ENCODE measurements at places on chromosomes 1 and 21.

DNA sequence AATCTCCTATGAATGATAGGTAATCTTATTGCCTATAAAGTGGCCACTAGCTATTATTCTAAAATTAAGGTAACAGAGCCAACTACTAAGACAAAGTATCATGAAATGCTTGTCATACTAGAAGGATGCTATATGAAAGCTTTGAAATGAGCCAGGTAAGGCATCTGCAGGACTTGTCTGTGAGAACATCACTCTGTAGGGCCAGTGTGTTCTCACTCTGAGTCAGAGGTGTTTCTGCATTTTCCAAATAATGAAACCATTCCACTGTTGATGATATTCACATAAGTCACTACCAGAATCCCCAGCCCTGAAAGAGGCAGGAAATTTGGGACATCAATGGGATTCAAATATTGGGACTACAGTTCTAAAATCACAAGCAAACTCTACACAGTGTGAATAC is 25.8 kb upstream of the GBP5 start:
- no peaks in the 10 kb centered on the region for H3K36me3 ChIP-seq
- DNase-seq = no peak
- no peak overlapping the region for H3K4me3 ChIP-seq

DNA sequence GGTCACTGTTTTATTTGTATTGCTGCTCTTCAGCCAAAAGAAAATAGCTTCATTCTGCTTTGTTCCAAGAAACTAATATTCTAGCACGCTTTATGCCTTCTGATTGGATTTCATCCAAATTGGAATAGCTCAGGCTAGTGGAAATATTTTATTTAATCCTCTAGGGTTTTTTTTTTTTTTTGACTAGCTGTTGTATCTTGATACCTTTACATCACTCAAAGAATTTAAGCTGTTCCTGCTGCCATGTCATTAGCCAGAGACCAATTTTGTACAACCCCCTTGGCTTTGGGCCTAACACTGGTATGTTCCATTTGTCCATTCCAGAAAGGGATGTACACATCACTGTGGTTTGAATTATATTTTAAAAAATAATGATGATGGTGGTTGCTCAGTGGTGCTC is 103.0 kb downstream of the DISC1 start:
- DNase-seq = no peak
- no peaks in the 10 kb centered on the region for H3K27me3 ChIP-seq
- no peak overlapping the region for H3K4me3 ChIP-seq
- H3K27ac ChIP-seq = no peak overlapping the region
- no peaks in the 10 kb centered on the region for H3K36me3 ChIP-seq
- H3K4me1 ChIP-seq = peaks cover 5% of the 10 kb centered on the region

GRCh38 chr1:180168786-180169639 is 14.3 kb downstream of the QSOX1 start:
- no peak for DNase-seq
- no peak overlapping the region for H3K4me3 ChIP-seq
- H3K36me3 ChIP-seq = no peaks in the 10 kb centered on the region
- no peak overlapping the region for H3K27ac ChIP-seq
- H3K27me3 ChIP-seq = no peaks in the 10 kb centered on the region

DNA sequence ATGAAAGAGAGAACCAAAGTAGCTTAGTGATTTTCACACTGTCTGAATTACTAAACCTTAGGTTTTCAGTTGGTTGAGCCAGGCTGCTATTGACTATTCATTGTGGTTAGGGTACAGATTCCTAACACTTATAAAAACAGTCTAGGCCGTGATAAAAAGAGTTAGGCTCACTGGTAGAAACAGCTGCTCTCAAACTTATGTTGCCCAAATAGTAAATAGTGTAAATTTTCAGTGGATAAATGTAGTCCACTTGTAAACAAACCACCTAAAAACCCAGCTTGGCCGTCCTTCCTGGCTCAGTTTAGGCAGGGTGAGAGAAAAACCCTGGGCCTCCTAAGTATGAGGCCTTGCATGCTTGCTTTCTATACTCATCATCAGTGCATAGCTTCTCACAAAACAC is 34.9 kb downstream of the ARID1A start:
- H3K27ac ChIP-seq = no peak overlapping the region
- peaks cover 26% of the 10 kb centered on the region for H3K4me1 ChIP-seq
- no peak overlapping the region for H3K4me3 ChIP-seq
- no peaks in the 10 kb centered on the region for H3K27me3 ChIP-seq
- DNase-seq = no peak
- peaks cover 31% of the 10 kb centered on the region for H3K36me3 ChIP-seq

DNA sequence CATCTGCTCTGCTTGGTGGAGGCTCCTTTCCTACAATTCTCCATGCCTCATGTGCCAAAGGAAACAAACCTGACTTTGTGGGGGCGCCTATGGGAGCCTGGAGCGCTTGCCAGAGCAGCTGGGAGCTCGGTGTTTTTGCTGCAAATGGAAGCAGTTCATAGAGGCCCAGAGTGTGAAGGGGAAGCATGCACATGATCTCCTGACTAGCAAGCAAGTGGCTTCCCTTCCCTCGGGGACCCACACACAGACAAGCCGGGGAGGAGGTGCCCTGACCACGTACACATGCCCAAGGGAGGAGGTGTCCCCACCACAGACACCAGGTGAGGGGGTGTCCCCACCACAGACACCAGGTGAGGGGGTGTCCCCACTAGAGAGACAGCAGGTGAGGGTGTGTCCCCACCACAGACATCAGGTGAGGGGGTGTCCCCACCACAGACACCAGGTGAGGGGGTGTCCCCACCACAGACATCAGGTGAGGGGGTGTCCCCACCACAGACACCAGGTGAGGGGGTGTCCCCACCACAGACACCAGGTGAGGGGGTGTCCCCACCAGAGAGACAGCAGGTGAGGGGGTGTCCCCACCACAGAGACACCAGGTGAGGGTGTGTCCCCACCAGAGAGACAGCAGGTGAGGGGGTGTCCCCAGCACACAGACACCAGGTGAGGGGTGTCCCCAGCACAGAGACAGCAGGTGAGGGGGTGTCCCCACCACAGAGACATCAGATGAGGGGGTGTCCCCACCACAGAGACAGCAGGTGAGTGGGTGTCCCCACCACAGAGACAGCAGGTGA is 106.8 kb downstream of the CRYAA start:
- H3K27me3 ChIP-seq = no peaks in the 10 kb centered on the region
- no peaks in the 10 kb centered on the region for H3K36me3 ChIP-seq
- no peak for DNase-seq
- H3K27ac ChIP-seq = no peak overlapping the region

GRCh38 chr1:26360807-26361604 is 7.1 kb upstream of the CRYBG2 start:
- peak overlapping the region; percentile 56 for H3K4me3 ChIP-seq
- DNase-seq = no peak
- H3K27ac ChIP-seq = no peak overlapping the region
- peaks cover 17% of the 10 kb centered on the region for H3K27me3 ChIP-seq
- no peaks in the 10 kb centered on the region for H3K4me1 ChIP-seq

DNA sequence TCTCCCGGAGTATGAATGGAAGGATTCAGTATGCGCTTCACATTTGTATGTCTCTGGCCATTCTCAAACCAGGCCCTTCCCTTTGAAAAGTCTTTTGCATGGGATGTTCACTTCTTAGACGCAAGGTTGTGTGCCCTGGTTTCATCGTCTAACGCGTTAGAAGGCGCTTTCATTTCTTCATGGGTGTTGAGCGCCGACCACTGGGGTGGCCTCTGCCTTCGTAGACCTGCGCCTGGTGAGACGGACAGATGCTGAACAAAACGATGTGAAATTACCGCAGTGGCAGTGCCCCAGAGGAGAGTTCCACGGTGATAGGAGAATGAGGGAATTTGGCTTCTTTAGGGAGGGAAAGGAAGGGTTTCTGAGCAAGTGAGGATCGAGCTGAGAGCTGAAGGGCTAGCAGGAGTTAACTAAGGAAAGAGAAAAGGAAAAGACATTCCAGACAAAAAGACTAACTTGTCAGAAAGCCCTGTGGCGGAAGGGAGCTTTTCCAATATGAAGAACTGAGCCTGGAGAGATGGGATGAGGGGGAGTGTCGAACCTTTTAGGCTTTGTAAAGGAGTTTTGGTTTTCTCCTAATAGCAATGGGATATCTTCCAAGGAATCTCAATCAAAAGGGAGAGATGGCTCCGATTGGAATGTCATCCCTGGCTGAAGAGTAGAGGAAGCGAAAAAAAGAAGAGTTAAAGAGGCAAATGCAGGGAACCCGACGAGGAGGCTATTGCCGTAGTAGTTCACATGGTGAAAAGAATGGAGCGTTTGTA is 951 bp downstream of the GGPS1 start:
- peaks cover 65% of the 10 kb centered on the region for H3K4me1 ChIP-seq
- DNase-seq = no peak
- H3K27ac ChIP-seq = peak overlapping the region; percentile 97
- H3K27me3 ChIP-seq = no peaks in the 10 kb centered on the region
- peak overlapping the region; percentile 78 for H3K4me3 ChIP-seq
- H3K36me3 ChIP-seq = no peaks in the 10 kb centered on the region

DNA sequence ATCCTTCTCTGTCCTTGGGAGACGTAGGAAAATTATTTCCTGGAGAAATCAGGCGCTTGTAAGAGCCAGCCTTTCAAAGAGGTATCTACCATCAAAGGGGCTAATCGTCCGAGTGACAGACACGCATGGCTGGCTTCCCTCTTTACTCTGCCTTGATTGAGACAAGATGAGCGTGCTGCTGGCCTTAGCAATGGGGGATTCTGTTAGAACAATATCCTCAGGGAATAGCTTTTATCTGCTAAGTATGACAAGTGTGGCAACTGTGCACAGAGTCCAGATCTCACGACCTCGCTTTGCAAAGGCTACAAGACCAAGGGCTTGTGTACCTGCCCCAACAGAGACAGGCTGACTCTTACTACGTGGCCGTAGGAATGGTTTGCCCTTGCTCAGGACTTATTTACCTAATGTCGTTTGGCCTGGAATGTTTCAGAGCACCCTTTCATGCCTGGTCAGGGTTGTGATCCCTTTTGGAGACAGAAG is 417.1 kb downstream of the KIF26B start:
- H3K36me3 ChIP-seq = no peaks in the 10 kb centered on the region
- H3K4me1 ChIP-seq = no peaks in the 10 kb centered on the region
- no peaks in the 10 kb centered on the region for H3K27me3 ChIP-seq
- H3K4me3 ChIP-seq = no peak overlapping the region
- H3K27ac ChIP-seq = no peak overlapping the region

DNA sequence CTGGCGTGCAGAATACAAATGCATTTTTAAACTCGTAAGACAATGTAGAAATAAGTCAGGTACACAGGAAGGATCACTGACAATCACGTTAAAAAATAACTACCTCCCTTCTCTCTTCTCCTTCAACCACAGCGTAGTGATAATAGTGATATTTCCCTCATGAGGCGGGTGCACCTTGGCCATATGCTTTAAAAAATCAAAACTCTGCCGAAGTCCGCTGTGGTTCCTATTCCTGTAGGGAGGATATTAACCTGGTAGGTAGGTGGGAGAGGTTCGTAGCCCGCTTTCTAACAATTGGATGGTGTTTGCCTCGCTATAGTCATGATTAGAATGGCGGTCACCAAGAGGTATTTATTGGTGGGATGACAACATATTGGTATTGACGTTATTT is 732 bp downstream of the GREM2 start:
- H3K4me3 ChIP-seq = peak overlapping the region; percentile 69
- DNase-seq = no peak
- H3K36me3 ChIP-seq = no peaks in the 10 kb centered on the region
- peaks cover 7% of the 10 kb centered on the region for H3K4me1 ChIP-seq
- H3K27me3 ChIP-seq = no peaks in the 10 kb centered on the region

DNA sequence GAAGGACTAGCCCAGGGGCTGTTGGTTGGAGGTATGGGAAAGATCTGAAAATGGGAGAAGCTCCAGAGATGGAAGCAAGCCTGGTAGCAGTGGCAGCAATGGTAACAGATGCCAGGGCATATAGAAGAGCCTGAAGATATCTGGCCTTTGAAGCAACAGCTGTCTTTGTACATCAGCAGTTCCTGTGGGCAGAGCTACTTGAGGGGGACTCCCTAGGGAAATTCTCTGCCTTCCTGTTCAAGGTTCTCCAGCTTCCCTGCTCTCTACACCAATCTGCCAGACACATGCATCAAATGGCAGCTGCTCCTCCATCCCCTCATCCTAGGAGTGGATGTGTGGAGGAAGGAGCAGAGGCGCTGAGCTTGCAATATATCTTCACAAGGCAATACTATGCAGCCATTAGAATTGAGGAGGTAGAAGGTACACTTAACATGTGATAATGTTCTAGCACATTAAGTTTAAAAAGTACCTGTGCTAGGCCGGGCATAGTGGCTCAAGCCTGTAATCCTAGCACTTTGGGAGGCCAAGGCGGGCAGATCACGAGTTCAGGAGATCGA is 2.2 kb downstream of the TMEM35B start:
- no peak for DNase-seq
- no peaks in the 10 kb centered on the region for H3K36me3 ChIP-seq
- no peaks in the 10 kb centered on the region for H3K27me3 ChIP-seq
- H3K27ac ChIP-seq = no peak overlapping the region
- no peak overlapping the region for H3K4me3 ChIP-seq

- DNase-seq = no peak
- H3K4me3 ChIP-seq = no peak overlapping the region
- H3K36me3 ChIP-seq = no peaks in the 10 kb centered on the region
- no peaks in the 10 kb centered on the region for H3K27me3 ChIP-seq
- no peak overlapping the region for H3K27ac ChIP-seq
Observed at GRCh38 chr1:245201201-245201600, 46.4 kb downstream of the KIF26B start.

DNA sequence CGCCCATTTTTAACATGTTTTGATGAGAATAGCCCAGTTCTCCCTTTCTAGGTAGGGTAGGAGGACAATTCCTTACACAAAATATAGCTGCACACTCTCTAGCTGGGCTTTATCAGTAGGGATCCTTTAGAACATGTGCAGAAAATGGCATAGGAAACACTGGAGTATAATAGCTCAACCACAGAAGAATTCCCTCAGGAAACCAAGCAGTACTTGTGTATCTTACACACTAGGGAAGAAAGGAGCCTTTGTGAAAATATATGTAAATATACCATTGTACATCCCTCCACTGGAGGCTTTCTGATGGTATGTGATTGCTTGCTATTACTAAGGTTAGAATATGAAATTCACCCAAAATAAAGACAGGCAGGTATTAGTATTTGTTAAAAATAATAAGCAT is 153.5 kb downstream of the LRRC40 start:
- no peak for DNase-seq
- no peaks in the 10 kb centered on the region for H3K27me3 ChIP-seq
- H3K36me3 ChIP-seq = no peaks in the 10 kb centered on the region
- no peak overlapping the region for H3K27ac ChIP-seq
- H3K4me1 ChIP-seq = no peaks in the 10 kb centered on the region

- H3K36me3 ChIP-seq = peaks cover 87% of the 10 kb centered on the region
- no peaks in the 10 kb centered on the region for H3K27me3 ChIP-seq
- peaks cover 6% of the 10 kb centered on the region for H3K4me1 ChIP-seq
- no peak for DNase-seq
Observed at GRCh38 chr1:17653728-17654351, 101.3 kb upstream of the ACTL8 start.

- no peaks in the 10 kb centered on the region for H3K27me3 ChIP-seq
- no peak overlapping the region for H3K4me3 ChIP-seq
- no peak for DNase-seq
- H3K27ac ChIP-seq = no peak overlapping the region
Observed at GRCh38 chr1:66364578-66365391, 169.2 kb upstream of the SGIP1 start.

Measured in thoracic aorta (tissue), 2 donors.